ENCODE measurements at places on chromosomes 13 and 19. TPM values are rescaled to one million over a fixed set of nuclear protein-coding genes. Genes with fewer than 3 reads are reported as not detected.

ZNF134 gene
- 22.9 TPM for total RNA-seq

DNA sequence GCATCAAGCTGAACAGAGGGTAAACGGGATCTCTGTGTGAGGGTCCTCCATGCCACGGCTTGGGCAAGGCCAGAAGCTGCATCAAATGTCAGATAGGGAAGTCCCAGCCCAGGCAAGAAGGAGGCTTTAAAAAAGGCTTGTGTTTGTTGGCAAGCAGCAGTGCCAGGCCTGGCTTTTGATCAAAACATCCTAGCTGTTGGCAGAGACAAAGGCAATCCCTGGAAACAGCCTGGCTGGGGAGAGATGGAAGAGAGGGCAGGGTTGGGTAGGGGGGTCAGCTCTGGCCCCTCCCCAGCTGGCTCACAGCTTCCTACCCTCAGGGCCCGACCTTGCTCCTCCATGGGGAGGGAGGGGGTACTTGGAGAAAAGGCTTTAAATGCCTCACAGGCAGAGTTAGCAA is 61.8 kb upstream of the KCTD15 start:
- no peak for DNase-seq

- DNase-seq: no peak
These were observed 83.0 kb downstream of the POLR1D start for GRCh38 chr13:27704681-27705080.

SIGLEC8 gene
- total RNA-seq: not detected

DNA sequence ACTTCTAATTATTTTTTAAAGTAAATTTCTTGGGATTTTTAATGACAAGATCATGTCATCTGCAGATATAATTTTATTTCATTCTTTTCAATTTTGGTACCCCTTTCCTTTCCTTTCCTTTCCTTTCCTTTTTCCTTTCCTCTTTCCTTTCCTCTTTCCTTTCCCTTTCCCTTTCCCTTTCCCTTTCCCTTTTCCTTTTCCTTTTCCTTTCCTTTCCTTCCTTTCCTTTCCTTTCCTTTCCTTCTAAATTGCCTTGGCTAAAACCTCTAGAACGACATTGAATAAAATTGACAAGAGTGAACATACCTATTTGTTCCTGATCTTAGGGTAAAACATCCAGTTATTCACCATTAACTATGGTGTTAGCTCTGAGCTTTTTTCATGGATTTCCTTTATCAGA is 334.1 kb downstream of the NDFIP2 start:
- DNase-seq: no peak

HSD17B14 gene
- total RNA-seq: 7.7 TPM

GRCh38 chr13:41827507-41828213 is 133.2 kb downstream of the VWA8 start:
- peak; percentile 95 for DNase-seq

DNA sequence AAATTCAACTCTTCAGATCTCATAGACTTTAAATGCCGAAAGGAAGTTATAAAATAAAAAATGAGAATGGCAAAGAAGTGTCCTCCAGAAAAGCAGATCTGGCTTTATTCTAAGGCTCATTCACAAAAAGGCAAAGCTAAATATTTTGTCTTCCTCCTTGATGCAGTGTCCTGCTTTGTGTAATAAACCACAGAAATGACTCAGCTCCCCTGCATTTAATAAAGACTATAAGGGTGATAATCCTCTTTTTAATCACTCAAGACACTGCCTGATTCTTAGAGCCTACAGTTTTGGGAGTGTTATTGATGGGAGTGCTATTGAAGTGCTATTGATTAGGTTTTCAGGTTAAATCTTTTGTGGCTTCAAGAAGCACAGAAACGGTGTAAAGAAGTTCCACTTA is 482.0 kb downstream of the PCDH20 start:
- DNase-seq: no peak

KMT2B gene
- total RNA-seq: 3.9 TPM

DNA sequence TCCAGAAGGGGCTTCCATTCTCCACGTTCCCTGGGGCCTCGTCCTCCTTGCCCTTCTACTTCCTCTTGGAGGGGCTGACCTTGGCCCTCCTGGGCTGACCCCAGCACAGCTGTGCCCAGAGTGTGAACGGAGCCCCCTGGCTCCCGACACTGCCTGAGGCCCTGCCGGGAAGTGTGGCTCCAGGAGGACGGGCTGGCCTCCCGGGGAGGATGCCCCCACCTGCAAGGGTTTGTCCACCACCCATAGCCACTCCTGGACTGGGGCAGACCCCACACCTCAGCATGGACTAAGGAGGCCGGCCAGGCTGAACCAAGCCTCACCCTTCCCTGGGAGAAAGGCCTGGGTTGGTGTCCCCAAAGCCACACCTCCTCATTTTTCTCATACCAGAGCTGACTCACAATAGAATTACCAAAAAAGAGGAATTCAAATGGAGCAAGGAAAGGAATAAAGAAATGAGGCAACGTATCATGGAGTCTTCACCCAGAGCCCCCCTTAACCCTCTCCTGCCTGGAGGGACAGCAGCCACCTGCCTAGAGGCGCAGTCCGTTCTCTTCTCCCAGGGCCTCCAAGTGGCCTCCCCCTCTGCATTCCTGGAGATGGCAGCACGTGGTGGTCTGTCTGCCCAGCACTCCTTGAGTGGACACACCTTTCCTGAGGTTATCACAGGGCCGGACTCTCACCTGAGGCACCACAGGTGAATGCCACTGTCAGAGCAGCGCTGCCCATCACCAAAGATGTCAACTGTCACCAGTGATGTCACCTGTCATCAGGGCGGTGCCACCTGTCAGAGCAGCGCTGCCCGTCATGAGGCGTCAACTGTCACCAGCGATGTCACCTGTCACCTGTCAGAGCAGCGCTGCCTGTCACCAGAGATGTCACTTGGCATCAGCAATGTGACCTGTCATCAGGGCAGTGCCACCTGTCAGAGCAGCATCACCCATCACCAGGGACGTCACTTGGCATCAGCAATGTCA is 3.1 kb upstream of the C13orf46 start:
- DNase-seq: peak; percentile 84

SYT5 gene
- total RNA-seq: 0.50 TPM

KATNAL1 gene
- 19.3 TPM for total RNA-seq

F7 gene
- under 0.01 TPM for total RNA-seq

GRCh38 chr19:45405435-45406225 is 761 bp upstream of the PPP1R13L start:
- peak; percentile 85 for DNase-seq

- DNase-seq: no peak
These were observed 2.8 kb downstream of the DNAJC3 start for GRCh38 chr13:95679722-95680121.

- no peak for DNase-seq
These were observed 470.0 kb downstream of the TSHZ3 start for GRCh38 chr19:30879225-30879624.

- no peak for DNase-seq
These were observed 533.7 kb downstream of the LIG4 start for GRCh38 chr13:107681600-107681999.

DNA sequence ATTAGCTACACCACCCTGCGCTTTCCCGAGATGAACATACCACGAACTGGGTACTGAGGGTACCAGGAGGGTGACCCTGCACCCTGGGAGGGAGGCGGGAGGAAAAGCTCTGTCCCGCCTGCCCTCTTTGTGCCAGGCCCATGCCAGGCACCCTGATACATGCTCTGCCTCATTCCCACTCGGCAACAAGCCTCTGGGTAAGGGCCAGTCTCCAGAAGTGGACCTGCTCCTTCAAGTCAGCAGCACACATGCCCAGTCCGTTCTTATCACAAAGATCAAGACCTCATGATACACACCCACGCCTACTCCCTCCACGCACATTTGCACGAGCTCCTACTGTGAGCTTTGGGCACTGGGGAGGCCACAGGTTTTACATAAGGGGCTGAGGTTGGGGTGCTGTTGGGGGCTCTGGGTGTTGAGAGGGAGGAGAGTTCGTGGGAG is 2.0 kb upstream of the FFAR1 start:
- no peak for DNase-seq

- no peak for DNase-seq
These were observed 14.9 kb downstream of the ONECUT3 start for GRCh38 chr19:1768248-1768647.

Measured in fibroblast of lung (primary cell).